ENCODE measurements at places on chromosomes 11 and 22. TPM values are rescaled to one million over a fixed set of nuclear protein-coding genes. Genes with fewer than 3 reads are reported as not detected.

GRCh38 chr22:44192098-44192815 is 11.5 kb downstream of the PARVG start:
- DNase-seq, result peak; percentile 7

DNA sequence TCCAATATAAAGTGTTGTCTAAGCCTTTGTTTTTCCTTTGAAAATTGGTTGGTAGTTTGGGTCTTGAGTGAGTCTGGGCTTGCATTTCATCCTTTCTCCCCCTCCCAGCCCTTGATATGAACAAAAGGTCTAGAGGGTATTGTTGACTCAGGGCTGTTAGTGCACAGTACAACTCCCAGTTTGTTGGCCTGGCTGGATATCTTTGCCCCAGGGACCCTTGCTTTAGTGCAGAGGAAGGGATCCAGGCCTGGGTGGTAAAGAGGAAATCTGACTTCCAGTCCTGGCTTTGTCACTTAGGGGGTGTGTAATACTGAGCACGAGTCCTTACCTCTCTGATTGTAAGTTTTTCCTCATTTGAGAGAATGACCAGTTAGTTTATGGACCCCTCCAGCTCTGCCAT is 330.4 kb downstream of the TMEM135 start:
- no peak for DNase-seq

DNA sequence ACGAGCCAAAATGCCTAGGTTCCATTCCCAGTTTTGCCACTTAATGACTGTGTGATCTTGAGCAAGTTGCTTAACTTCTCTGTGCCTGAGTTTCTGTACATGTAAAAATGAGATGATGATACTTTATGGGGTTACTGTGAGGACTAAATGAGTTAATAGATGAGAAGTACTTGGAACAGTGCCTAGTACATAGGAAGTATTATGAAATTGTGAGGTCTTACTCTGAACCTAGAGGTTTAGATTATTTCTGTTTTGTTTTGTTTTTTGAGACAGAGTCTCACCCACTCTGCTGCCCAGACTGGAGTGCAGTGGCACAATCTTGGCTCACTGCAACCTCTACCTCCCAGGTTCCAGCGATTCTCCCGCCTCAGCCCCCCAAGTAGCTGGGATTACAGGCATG is 227.0 kb upstream of the POU2AF2 start:
- peak; percentile 73 for DNase-seq

GRCh38 chr11:75849894-75850293 is 34.9 kb downstream of the UVRAG start:
- DNase-seq, result no peak

- DNase-seq, result no peak
Measured at GRCh38 chr22:42865536-42865935, 8.5 kb upstream of the ARFGAP3 start.

GRCh38 chr11:66070604-66071380 is 720 bp downstream of the PACS1 start:
- DNase-seq, result peak; percentile 40

DNA sequence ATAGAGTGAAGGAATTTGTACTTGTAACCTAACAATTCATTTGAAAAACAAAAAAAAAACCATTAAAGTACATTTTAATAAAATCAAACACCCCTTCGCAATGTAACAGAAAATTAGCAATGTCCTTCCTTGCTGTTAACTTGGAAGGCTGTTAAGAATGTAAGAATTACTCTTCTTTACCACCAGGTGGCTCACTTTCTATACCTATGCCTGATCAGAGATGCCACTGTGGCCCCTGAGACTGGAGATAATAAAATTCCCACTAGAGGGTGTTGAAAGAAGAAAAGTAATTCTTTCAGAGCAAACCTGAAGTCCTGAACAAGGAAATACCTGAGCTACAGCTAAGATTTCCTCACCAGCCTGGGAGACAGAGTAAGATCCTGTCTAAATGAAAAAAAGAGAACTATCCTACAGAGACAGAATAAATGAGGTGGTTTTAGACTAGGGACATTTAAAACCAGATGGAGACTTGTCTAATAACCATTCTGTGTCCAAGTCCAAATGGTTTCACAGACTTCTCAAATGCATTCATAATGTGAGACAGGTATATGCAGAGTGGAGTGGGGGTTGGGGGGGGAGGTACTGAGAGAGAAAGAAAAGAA is 1089.3 kb downstream of the FAM181B start:
- peak; percentile 65 for DNase-seq

DNA sequence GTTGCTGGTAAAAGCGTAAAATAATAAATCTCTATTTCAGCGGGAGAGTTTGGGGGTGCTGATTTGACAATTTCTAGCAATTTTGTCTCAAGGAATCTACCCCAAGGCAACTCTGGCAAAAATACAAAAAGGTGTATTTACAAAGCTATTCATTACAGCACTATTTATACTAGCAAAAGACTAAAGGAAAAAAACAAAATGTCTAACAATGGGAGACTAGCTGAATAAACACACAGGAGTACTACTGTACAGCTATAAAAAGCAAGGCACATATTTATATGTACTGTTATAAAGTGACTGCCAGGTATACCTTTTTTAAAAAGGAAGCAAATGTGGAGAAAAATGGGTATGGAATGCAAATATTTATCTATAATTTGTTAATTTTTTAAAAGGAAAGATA is 32.7 kb downstream of the SLC35F2 start:
- DNase-seq, result no peak

DNA sequence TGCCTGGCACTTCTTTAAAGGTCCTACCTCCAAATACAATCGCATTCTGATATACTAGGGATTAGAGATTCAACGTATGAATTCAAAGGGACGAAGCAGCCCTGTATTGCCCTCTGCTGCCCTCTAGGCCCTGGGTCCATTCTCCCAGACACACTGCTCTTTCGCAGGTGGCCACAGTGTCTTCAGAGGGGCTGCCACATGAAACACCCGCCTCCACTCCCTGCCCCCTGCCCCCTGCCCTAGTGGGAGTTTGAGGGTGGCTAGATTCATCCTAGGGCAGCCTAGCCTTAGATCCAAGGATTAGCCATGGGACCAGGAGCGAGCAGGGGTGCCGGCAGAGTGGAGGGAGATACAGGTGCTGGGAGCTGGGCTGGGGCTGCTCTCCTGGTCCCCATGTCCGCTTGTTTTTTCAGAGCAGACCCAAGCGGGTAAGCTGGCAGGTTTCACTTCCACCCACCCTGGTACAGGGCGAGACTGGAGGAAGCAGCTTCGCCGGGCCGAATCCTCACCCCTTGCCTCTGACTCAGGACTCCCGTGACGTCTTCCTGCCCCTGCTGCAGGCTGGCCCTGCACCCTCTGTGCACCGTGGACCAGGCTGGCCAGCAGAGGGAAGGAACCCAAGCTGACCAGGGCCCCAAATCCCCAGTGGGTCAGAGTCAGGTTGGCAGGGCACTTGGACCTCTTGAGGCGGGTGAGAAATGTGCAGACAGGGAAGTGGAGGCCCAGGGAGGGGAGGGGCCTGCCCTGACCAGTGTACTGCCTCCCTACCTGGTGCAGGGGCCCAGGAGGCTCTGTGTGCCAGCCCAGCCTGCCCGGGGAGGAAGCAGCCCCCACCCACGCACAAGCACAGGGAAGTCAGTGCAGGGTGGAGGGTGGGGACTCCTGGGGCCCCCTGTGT is 28.4 kb upstream of the HMOX1 start:
- DNase-seq, result no peak

DNA sequence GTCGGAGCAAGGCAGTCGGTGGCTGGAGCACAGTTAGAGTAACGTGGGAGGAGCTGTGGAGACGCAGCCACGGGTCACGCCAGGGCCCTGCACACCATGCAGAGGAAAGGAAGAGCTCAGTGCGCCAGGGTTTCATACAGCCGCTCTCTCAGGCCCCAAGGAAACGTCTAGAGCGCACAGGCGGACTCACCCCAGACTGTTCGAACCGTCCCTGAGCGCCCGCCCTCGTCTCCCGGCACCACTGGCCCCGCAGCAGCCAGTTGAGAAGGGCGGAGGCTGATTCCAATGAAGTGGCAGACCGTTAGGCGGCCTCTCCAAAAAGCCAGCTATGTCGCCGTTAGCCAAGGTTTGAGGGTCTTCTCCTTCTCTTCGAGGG is 483 bp upstream of the HYLS1 start:
- DNase-seq, result no peak

GRCh38 chr22:43408009-43408408 is 3.8 kb upstream of the MPPED1 start:
- no peak for DNase-seq

NXPE2 gene
- not detected for polyA plus RNA-seq

OR4P4 gene
- not detected for polyA plus RNA-seq

FAM180B gene
- polyA plus RNA-seq, result not detected

BAIAP2L2 gene
- 0.77 TPM for polyA plus RNA-seq

OR51B4 gene
- not detected for polyA plus RNA-seq

BUD13 gene
- polyA plus RNA-seq, result 13.0 TPM

TRIM51 gene
- not detected for polyA plus RNA-seq

SOX6 gene
- 2.3 TPM for polyA plus RNA-seq

FIBIN gene
- polyA plus RNA-seq, result 14.9 TPM

Data from fibroblast of lung (primary cell).